HEK293T (cell line): ENCODE measurements at places on chromosomes 7 and 10.

- no peak for DNase-seq
Observed at GRCh38 chr10:34413756-34414587, 401.1 kb downstream of the PARD3 start.

GRCh38 chr10:132054564-132054963 is 11.2 kb upstream of the JAKMIP3 start:
- peak; percentile 42 for DNase-seq

DNA sequence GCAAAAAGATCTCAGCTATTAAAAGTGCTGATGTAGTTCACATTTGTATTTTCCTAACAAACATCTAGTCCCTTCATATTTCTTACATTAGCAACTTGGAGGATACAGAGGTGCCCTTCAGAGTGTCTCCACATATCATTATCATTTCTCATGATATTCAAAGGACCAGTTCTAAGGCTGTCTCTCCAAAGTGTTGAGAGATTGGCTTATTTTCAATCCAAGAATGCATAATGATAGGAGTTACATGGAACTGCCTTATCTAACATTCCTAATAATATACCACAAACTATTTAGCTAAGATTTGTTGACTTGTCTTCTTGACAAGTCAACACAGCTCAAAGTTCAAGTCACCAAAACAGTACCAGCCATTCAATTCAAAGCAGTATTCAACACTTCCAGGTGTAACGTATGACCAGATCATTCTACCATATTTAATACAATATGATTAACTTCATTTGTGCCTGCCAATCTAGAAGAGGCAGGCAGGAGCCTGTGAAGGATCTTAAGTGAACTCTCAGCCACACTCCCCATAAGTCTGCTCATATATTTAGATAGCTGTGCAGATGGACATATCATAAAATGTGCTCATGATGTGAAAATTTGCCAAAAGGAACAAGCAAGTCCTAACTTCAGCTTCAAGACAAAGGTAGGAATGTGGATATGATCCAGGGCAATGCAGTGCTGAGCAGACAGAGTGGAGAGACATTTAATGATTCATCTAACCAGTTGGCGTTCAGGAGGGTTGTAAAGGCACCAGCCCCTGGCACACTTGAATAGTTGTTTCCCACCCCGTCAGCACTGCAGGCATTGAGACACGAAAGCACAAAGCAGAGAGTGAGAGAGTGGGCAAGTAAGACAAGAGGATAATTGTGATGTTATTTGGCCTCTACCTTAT is 108.3 kb downstream of the MTERF1 start:
- DNase-seq: no peak

DNA sequence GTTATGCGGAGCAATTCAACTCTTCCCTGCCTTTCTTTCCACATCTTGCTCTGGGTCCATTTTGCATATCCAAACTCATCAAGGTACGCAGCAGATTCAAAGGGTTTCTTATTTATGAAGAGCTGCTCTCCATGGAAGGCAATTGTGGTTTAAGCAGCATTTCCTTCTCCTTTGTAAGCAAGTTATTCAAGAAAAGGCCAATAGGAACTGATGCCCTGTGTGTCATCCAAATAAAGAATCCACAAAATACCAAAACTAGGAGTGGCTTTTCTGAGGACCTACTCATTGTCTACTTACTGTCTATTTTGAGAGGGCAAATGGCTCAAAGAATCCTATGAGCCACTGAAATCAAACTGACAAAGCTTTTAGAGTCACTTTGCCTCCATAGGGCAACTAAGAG is 253.1 kb downstream of the PTEN start:
- no peak for DNase-seq
